ENCODE measurements at places on chromosomes 7 and 10.
A peak's percentile ranks its signal among the peaks of the same experiment; 100 is the strongest.

DNA sequence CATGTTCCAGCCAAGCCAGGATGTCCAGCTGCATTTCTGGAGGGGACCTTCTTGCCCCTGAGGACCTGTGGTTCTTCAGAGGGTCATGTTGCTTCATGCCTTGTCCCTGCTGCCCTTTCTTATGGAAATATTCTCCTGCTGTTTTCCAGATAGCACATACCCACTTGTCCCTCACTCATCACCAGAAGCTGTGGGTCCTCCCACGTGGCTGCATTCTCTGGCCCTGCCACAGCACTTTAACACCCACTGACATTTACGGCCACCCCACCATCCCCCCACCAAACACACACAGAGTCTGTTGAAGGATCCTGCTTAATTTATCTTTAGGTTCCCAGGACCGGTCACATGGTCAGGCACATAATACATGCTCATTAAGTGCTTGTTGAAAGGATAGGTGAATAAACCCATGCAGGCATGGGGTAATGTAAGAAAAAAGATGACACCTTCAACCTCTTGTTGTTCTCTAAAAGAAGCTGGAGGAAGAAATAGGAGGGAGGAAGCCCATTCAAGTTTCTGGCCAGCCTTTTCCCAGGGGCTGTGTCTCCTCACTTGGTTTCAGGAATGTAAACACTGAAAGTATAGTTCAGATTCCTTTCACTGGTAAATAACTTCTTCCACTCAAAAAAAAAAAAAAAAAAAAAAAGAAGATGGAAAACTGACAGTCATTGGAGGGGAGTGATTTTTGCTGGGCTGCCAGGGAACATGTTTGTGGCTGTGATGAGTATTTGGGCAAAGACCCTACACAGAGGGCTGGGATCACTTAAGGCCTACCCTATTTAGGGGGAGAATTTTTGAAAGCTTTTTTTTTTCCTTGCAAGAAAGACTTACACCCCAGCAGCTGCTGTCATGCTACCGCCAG is 19.8 kb upstream of the BMPER start:
- no peak for DNase-seq

DNA sequence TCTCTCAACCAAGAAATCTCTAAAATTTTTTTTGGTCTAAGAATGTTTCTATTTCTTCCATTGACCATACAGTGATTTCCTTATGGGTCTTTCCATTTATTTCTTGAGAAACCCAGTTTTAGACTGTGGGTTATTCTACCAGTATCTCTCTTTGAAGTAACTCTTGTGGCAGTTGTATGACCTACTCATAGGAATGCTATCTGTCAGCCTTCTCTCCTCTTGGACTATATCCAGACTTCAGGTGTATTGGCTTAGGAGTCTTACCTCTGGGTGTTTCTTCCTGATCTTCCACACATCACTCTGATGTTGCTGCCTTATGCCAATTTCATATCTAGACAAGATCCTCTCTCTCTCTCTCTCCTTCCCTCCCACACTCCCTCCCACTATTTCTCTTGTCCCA is 178.1 kb downstream of the BMPER start:
- no peak for DNase-seq

DNA sequence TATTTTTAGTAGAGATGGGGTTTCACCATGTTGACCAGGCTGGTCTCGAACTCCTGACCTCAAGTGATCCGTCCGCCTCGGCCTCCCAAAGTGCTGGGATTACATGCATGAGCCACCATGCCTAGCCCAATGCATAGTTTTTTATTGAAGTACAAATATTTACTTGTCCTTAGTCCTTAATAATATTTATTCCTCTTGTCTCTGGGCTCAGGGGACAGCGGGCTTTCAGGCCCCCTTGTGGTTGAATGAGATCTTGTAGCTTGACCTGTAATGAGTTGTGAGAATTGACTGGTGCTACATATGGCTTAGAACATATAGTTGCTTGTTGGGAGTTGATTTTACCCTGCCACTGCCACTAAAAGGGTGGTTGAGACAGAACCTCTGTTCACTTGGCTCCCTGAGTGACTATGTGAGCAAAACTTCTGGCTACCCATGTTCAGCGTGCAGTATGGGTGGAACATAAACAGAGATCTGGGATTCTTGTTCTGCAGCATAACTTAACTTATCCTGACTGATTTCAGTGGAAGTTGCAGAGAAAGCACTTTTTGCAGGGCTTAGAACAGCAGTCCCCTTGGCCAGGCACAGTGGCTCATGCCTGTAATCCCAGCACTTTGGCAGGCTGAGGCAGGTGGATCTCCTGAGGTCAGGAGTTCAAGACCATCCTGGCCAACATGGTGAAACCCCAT is 14.9 kb downstream of the CCL26 start:
- DNase-seq = peak; percentile 34

DNA sequence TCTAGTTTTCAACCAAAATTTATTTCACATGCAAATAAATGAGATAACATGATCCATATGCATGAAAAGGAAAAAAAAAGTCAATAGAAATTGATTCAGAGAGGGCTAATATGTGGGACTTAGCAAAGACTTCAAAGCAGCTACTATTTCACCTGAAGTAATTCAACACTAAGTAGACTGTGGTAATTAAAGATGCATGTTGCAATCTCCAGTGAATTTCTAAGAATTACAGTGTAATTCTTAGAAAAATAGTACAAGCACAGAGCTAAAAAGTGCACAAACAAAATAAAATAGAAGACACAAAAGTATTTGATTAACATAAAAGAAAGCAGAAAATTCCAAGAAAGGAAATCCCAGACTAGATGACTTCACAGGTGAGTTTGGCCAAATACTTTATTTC is 25.7 kb downstream of the GPR22 start:
- no peak for DNase-seq

DNA sequence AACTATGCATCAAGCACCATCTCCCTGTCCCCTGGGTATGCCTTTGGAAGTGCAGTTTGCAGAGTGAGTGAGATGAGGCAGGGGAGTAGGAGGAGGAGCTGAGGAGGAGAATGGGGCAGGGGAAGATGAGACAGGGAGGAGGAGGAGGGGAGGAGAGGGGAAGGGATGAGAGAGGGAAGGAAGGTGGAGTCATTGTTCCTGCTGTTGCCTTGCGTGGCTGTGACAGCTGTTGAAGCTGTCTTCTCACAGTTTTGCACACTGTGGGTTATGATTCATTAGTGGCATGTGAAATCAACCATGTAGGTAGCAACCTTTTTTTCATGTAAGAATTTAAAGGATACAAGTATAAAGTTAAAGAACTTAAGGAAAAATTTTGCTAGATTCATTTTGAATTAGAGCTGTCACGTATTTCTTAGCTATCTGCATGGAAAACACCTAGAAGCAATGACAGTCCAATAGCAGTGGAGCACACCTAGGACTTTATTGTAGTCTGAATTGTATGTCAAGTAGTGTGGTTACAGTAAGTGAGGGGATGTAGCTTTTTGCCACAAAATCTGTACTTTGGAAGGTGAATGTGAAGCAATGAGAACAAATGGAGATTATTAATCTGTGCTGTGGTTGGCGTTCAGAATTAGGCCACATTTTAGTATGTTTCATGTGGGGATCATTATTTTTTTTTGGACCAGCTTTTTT is 21.7 kb downstream of the CCM2 start:
- DNase-seq = peak; percentile 71

GRCh38 chr10:43125274-43125845 is 12.9 kb upstream of the CSGALNACT2 start:
- DNase-seq = no peak

DNA sequence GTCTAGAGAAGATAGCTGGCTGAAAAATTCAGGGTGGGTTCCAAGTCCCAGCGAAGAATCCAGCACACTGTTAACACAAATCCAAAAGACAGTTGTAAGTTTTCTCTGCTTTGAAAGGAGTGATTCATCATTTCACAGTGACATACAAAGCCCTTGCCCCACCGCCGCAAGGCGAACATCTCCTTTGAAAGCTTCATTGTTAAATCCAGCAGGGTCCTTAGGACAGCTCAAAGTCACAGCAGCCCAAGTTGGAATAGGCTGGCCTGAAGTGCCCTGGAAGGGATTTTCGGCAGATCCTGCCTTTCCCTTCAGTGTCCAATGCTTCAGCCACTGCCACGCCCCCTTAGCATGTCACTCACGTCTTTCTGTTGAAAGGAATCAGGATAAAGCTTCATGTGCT is 526.1 kb downstream of the CALN1 start:
- no peak for DNase-seq

GRCh38 chr7:30776971-30777370 is 5.8 kb downstream of the MINDY4 start:
- no peak for DNase-seq

GRCh38 chr10:77511498-77512218 is 126.0 kb downstream of the KCNMA1 start:
- peak; percentile 35 for DNase-seq

GRCh38 chr10:113006656-113007342 is 56.8 kb downstream of the TCF7L2 start:
- DNase-seq = no peak

GRCh38 chr10:50846753-50847152 is 38.7 kb downstream of the A1CF start:
- peak; percentile 74 for DNase-seq

- no peak for DNase-seq
These were observed 337.3 kb upstream of the MAGI2 start for GRCh38 chr7:79790656-79791262.

DNA sequence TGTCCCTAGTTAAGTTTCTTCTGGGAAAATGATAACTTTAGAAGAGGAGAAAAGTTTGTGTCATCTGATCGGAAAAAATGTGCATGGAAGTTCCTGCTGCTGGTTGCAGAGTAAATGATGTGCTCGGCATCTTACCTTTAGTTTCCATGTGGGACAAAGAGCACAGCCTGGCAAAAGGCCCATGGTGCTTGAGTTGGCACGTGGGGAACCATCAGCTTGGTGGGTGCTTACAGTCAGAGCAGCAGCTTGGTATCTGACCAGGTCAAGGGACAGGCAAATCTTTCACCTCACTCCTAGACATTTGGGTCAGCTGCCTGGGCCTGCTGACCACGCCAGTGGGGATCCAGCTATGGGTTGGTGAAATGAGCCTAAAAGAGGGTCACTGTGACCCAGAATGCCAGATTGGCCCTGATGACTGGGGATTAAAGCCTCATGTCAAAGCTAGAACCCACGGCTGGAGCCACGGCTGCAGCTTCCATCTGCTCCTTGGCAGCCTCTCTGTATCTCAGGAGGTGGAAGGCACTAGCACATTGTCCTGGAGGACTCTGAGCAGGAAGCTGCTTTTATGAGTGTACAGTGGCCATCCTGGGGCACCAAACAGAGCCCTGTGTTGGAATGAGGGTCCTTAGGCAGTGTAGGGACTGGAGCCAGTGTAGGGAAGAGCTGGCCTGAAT is 24.7 kb downstream of the VWC2 start:
- no peak for DNase-seq

- no peak for DNase-seq
These were observed 39.6 kb upstream of the CABCOCO1 start for GRCh38 chr10:61623161-61623560.

DNA sequence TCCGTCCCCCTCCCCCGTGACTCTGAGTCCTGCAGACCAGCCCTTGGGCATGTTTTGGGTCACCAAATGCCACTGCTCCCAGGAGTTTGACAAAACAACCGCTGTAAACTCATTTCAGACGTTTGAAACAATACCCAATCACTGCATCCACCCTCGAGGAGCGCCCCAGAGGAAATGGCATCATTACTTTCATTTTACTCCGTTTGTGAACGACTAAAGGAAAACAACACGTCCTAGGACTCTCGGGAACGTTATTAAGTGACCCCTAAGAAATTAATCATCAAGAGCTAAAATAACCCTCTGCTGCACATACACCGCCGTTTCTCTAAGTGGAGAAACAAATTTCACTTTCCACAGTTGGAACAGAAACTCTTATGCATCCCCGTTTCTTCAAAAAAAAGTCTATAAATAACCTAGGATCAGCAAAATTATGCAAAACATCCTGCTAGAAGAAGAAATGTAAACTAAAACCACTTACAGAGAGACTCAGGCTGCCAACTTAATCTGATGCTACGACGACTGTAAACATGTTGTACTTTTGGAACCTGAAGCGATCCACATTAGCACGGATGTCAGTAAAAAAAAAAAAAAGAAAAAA is 109.9 kb upstream of the EFCAB10 start:
- no peak for DNase-seq

GRCh38 chr10:1538121-1538520 is 199.2 kb downstream of the ADARB2 start:
- no peak for DNase-seq

DNA sequence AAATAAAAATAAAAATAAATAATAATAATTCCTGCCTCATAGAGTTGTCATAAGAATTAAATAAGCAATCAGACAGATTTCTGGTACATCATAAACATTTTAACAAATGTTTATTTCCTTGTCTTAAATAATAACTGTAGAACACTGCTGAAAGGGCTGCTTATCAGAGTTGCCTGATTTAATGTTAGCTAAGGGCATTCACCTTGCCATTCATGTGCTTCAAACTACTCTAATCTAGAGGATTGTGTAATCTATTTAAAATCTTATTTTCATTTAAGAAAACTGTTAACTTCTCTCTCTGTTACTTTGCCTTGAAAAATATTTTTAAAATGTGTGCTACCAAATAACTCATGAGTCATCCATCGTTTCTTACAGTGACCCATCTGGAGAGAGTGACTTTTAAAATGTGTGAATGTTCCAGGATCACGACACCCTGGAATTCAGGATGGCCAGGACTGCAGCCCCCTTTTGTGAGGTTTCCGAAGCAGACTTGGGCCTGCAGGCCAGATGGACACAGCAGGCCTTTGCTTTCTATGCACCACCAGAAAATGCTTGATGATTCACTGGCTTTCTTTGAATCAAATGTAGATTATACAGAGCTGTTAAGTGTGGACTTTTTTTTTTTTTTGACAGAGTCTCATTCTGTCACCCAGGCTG is 109.1 kb upstream of the TNS3 start:
- peak; percentile 21 for DNase-seq

- no peak for DNase-seq
These were observed 40.8 kb downstream of the BLNK start for GRCh38 chr10:96230527-96230926.

GRCh38 chr7:140235114-140235513 is 58.3 kb upstream of the KDM7A start:
- no peak for DNase-seq

DNA sequence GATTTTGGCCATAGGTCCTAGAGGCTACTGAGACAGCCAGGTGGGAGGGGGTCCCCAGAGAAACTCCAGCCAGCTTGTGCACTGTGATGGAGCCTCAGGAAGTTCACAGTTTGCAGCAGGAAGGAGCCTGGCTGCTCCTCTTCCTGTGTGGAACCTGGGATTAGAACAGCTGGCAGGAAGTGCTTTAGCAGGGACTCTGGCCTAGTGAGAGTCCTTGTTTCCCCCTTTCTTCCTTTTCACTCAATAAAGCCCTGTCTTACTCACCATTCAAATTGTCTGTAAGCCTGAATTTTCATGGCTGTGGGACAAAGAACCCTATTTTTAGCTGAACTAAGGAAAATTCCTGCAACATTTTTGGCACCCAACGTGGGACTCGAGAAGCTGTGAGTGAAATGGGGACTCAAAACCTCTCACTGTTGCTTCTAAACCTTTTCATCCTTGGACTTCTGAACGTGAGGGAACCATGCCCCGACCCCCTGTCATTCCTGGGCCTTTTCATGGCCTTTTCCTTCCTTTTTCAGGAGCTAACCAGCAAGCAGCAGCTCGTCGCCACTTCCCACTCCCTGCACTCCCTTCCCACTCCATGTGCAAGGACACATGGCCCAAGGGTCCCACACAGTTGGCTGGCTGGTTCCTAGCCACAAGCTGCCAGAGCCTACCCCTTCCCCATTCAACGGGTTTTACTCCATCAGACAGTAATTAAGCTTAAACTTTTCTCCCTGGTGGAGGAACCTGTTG is 32.8 kb upstream of the SORCS3 start:
- no peak for DNase-seq

All from RCC 7860 (cell line).